ENCODE measurements at places on chromosomes 7 and 10.

- DNase-seq = peak; percentile 18
Measured at GRCh38 chr10:75688506-75689300, 257.3 kb downstream of the LRMDA start.

DNA sequence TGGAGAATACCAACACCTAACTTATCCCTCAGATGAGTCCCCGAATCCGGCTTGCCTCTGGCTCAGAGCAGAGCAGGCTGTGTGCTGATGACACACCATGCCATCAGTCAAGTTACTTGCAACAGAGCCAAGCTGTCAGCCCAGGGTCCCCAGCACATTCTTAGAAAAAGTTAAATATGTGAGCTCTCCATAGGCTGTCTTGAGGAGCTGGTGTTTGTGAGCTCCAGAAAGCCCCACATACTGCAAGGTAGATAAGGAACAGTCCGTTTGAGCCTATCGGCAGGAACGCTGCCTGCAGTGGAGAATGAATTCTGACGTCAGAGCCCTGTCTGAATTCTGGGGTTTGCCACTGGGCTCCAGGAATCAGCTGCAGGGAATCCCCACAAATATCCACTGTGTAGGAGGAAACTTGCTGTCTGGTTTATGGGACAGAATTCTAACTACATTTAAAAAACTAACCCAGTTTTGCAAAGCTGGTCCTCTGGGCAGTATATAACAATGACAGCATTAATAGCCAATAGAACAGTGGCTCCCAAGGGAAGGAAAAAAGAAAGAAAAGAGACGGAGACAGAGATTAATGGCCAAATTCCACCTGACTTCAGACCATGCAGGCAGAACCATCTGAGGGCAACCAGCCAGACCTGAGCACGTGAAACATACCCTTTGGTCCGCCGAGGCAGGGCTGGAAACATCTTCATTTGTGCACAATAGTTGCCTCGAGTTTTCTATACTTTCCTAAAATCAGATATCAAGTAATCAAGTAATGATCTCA lies 3.6 kb downstream of the SFXN4 start:
- no peak for DNase-seq

- DNase-seq = no peak
Measured at GRCh38 chr10:112768121-112768520, 181.9 kb upstream of the TCF7L2 start.

- no peak for DNase-seq
Measured at GRCh38 chr7:74013539-74014272, 14.3 kb upstream of the ELN start.

- no peak for DNase-seq
Measured at GRCh38 chr10:94500063-94500462, 45.5 kb upstream of the HELLS start.

GRCh38 chr10:66844176-66844942 lies 81.5 kb upstream of the LRRTM3 start:
- no peak for DNase-seq

DNA sequence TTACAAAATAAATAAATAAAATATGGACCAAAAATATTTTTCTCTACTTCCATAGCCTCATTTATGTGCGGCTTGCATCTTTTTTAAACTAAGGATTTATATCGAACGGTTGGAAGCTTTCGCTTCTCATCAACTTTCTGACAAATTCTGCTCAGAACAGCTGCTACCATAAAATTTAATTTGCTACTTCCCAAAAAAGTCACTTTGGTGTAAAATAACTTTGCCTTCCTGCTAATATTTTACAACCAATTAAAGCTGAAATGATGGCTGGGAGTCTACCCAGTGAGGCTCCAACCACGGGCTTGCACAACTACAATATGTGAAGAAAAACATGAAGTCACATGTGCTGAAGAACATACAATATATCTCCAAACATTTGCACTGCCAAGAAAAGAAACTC lies 253.1 kb upstream of the NEBL start:
- no peak for DNase-seq

DNA sequence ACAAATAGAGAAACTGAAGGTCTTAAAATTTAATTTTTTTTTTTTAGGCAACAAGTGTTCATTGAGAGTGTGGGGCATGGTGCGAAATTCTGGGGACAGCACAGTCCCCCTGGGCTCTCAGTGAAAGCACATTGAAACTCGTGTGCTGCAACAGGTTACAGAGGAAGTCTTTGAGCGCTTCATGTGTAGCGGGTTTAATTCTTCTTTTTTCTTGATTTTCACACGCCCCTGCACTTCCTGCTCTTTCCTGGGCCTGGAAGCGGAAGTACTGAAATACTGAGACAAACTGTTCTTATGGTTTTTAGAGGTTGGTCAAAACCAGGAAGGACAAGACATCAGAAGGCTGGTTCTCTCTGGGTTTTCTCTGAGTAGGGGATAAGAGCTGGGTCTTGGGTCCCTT lies 203.5 kb downstream of the PTEN start:
- DNase-seq = no peak

DNA sequence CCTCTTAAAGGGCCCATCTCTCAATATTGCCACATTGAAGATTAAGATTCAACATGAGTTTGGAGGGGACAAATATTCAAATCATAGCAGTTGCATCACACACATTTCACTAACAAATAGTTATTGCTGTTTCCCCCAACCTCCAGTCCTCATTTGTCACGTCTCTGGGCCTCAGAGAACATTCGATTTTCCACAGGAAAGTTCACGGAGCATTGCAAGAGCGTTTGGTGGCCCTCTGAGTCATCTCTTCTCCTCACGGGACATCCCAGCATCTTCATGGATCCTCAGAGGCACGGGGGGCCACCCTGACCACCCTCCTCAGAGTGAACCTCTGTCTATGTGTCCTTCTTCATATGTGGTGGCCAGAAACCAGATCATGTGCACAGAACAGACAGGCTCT lies 50.3 kb upstream of the CHST15 start:
- DNase-seq = no peak

DNA sequence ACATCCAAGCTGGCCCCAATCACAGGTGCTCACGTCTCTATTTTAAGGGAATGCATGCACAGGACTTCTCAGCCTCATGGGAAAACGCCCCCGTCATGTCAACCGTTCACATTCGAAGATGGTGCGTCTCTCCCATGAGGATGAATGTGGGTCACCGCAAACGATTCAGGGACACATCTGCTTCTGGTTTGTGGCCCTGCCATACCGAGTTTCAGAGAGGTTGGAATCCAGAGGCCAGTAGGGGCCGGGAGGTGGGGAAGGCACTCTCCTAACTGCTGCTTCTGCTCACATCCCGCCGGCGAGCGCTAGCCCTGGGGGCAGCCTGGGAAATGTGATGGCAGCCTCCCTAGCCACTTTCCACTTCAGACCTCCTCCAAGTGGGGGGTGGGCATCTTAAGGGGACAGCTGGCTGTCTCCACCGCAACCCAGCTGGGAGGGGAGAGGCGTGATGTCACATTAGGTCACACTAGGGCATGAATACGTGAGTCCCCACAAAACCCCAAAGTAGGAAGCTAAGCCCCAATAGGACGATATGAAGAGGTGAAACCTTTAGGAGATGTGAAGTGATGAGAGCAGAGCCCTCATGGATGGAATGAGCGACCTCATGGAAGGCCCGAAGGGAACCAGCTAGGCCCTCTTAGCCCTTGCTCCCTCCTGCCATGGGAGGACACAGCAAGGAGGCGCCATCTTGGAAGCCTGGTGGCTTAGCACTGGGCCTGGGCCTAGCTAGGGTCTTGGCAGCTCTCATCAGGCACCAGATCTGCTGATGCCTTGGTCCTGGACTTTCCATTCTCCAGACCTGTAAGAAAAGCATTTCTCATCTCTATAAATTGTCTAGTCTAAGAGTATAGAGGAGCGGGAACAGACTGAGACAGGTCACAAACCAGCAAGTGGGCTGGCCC lies 107.8 kb downstream of the TCERG1L start:
- DNase-seq = no peak

Measured in stromal cell of bone marrow (primary cell).